GM12892 (cell line): ENCODE measurements at places on chromosomes 2 and 18.

- DNase-seq = no peak
These were observed 779 bp downstream of the PTPRN start for GRCh38 chr2:219308142-219309101.

DNA sequence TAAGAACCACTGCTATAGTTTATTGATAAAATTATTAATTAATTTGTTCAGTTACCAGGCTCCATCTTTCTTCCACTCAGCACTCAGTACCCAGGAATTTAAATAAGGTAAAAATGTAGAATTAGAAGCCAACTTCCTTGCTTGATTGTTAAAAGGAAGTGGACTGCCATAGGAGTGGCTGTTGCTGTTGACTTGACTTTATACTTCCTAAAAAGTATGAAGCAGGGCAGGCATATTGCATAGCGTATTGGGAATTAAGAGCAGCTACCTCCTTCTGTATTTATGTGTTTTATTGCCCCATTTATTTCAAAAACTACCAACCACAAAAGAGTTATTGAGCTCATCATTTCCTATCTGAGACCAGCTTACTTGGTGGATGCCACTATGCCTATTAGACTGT is 27.9 kb downstream of the PSMD1 start:
- DNase-seq = no peak

GRCh38 chr2:158114516-158114915 is 12.8 kb downstream of the UPP2 start:
- DNase-seq = no peak

DNA sequence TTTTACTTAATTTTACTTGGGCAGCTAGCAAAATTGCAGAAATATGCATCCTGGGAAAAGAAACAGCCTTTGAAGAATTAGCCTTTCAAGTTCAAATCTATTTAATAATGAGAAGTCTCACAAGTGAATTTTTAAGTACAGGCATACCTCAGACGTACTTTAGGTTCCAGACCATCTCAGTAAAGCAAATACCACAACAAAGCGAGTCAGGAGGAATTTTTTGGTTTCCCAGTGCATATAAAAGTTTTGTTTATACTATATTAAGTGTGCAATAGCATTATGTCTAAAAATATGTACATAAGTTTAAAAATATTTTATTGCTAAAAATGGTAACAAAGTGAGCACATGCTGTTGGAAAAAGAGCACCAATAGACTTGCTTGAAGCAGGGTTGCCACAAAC is 50.8 kb upstream of the TWSG1 start:
- no peak for DNase-seq

DNA sequence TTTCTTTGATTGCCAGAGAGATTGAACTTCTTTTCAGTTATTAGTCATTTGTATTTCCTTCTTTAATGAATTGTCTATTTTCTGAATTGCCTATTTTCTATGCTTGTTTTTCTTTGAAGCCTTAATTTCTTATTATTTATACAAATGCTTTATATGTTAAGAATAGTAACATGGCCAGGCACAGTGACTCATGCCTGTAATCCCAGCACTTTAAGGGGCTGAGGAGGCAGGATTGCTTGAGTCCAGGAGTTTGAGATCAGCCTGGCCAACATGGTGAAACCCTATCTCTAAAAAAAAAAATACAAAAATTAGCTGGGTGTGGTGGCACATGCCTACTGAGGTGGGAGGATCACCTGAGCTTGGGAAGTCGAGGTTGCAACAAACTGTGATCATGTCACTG is 4.7 kb upstream of the RAB11FIP5 start:
- no peak for DNase-seq
